ENCODE measurements at places on chromosomes 1 and 21.

GRCh38 chr21:26389971-26390641, 183.0 kb downstream of the CYYR1 start:
- DNase-seq = no peak

- DNase-seq = no peak
These were observed 7.0 kb downstream of the LELP1 start for GRCh38 chr1:153210206-153210605.

DNA sequence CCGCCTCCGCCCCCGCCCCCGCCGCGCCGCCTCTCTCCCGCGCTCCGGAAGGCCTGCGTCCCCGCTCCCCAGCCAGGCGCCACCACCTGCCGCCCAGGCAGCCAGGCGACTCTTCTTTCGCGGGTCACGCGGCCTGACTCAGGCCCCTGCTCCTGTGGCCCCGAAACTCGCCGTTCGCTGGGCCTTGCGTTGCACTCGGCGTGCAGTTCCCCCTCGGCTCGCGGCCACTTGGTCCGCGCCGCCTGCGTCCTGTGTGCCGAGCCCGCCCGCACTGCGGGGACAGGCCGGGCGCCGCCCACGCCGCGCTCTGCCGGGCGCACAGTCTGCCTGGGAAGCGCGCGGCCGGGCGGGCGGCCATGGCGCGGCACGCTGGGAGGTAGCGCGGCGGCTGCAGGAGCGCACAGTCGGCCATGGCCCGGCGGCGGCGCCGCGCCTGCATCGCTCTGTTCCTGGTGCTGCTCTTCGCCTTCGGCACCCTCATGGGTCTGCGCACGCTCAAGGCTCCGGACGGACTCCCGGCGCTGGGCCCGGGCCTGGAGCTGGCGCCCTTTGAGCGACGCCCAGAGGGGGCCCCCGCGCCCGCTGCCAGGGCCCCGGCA, at the start of gene MANEAL:
Gene MANEAL, plus strand, starts transcription at position 75 of the 599 bp plus-strand sequence. Its CDS starts 336 bp downstream, at position 411.
- DNase-seq = no peak

DNA sequence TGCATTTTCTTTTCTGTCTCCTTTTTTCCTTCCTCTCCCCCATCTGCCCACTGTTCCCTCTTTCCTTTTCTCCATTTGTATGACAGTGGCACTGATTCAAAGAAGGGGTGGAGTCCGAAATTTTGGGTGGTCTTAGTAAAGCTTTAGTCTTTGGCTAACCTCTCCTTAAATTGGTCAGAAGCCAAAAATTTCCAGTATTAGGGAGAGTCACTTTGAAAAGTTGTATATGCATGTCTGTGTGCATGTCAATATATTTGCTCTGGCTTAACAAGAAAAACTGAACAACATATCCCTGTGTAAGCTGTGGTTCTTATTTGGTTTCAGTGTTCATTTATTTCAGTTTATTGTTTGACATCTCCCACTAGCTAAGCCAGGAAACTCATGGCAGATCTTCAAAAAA, 314.8 kb upstream of the CXADR start:
- DNase-seq = no peak

DNA sequence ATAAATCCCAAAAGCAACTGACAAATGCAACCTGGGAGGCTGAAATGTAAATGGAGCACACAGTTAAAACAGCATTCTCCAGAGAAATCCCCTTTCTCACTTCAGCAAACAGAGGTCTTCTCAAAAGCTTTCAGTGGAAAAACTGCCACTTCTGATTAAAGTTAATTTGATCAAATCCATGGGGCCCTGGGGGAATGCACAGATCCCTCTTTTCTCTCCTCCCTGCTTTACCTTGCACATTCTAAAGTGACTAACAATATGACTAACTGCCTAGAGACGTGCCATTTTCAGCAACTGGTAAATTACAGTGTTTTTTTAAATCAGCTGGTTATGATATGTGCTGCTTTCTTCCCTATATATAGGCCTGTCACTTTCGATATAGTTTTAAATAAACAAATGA, 142.5 kb downstream of the RERE start:
- DNase-seq = no peak

- DNase-seq = no peak
These were observed 78.2 kb upstream of the PGBD5 start for GRCh38 chr1:230504310-230504709.

DNA sequence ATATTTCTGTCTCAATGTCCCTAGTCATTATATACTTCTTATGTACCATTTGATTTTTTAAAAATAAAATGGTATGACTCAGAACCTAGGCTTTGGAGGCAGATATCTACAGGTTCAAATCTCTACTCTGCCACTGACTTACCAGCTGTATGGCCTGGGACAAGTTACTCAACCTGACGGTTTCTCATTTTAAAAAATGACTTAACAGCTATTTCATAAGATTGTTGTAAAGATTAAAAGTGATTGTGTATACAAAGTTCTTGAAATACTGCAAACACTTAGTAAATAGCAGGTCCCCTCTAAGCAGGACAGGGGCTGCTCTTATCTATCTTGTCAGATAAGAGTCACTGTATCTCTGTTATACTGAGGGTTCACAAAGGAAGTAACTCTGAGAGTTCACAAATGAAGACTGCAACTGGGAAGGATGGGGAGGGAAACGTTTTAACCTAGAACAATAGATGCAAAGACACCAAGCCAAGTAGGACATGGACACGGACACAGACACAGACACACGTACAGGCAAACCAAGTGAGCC, 2.6 kb downstream of the BCAR3 start:
- DNase-seq = no peak
